ENCODE measurements at places on chromosomes 12 and 14.

DNA sequence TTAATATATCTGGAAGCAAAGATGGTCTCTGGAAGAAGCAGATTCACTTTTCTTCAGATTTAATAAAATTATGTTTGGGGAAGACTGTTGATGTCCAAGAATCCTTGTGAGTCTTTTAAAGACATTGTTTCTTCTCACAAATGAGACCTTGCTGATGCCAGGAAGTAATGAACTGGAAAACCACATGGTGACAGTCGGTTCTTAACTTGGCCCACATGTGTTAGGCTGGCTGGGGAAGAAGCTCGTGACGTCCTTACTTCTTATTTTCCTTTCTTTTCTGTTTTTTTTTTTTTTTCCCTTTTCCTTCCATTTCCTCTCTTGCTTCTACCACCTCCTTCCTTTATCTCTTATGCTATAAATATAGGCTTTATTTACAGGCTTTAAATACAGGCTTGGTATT is 950.2 kb downstream of the BCL11B start:
- no peak for DNase-seq

DNA sequence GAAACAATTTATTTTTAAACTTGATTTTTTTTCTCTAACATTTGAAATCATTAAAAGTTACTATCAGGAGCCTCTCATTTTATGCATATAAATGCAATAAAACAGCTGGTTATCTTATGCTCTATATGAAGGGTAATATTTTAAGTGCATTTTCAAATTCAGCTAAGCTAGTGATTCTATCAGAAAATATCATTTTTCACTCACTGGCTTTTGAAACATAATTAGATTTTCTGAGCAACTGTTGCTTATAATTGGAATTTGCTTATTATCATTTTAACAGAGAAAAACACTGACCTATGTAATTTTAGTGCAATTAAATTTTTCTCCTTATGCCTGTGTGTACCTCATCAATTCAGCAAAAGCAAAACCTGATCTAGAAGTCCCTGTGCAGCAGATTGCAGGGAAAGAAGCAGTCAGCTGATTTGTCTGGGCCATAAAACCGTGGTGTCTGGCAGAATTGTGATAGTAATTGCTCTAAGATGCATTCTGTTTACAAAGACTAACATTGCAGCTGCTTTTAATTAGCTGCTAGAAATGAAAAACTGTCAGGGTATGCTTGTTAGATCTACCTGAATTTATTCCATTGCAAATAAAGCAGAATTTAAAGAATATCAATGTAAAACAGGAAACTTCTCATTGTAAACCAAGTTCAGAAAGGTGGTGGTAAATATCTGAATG is 75.0 kb downstream of the BICD1 start:
- no peak for DNase-seq

DNA sequence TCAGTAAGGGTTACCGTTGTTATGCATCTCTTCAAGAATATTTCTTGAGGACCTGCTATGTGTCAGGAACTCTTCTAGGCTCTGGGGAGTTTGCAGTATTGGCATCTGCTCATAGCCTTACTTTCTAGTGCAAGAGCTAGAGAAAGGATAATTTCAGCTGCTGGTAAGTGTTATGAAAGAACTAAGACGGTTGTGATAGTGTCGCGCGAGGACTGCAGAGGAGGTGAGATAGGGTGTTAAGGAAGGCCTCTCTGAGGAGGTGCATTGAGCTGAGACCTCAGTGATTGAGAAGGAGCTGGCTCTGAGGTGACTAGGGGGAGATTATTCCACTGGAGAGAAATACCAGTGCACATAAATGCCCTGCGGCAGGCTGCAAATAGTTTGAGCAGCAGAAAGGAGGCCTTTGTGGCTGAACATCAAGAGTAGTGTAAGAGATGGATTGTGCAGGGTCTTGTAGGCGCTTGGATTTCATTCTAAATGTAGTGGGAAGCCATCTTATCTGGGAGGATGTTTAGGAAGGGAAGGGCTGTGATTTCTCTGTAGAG is 824 bp downstream of the DDX55 start:
- DNase-seq: no peak

- DNase-seq: no peak
Observed at GRCh38 chr12:79778802-79779448, 88.2 kb upstream of the PAWR start.

DNA sequence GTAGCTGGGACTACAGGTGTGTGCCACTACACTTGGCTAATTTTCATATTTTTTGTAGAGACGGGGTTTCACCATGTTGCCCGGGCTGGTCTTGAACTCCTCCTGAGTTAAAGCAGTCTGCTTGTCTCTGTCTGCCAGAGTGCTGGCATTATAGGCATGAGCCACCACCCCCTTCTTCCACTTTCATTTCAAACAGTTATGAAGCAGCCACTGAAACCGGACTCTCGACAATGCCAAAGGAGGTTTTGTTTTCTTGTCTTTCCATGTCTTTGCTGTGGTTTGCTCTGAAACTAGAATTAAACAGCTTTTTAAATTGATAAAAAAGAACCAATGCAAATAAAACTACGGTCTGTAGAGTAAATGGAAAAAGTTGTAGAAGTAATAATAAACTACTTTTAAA is 30.4 kb downstream of the RAP1B start:
- no peak for DNase-seq

DNA sequence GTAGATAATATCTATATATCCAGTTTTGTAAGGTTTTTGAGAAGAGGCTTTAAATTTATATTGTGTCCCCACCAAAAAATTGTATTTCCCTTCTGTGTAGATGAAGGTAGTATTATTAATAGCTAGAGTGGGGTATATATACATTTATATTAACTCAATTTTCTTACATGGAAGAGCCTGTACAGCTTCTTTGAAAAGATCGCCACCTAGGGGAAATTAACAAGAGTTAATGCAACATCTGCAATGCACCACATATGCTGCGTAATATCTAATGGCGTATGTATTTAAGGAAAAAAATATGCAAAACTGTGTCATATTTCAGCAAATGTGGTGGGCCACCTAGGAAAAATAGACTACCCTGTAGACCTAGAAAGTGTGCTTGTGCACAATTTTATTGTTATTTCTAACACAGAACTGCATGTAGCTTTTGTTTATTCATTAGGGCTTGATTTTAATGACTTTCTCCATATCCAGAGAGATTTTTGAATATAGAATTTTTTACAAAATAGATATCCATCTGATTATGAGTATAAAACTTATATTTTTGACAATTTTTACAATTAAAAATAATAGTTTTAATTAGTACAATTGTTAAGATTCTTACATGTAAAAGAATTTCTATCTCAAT is 14.0 kb downstream of the CCER1 start:
- no peak for DNase-seq

GRCh38 chr14:85702191-85702590 is 172.2 kb downstream of the FLRT2 start:
- DNase-seq: no peak

DNA sequence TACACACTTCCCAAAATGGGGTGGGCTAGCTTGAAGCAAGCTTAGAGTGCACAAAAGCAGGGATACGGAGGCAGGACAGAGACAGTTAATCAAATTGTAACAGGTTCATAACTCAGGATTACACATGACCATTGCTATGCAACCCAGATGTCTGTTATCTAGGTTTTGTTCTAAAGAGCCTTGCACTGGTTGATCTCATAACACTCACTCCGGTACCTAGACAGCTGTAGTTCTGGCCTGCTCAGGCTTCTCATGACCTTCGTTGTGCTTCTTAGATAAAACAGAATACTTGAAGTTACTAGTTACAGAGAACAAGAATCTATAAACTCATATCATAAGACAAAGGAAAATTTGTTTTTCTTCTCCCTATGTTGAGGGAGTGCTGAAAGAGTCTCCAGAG is 983.4 kb downstream of the TMEM121 start:
- no peak for DNase-seq

- no peak for DNase-seq
Observed at GRCh38 chr14:56664811-56665421, 85.3 kb downstream of the TMEM260 start.

- DNase-seq: no peak
Observed at GRCh38 chr12:18130851-18131250, 40.9 kb upstream of the RERGL start.

- DNase-seq: no peak
Observed at GRCh38 chr14:101454229-101454628, 107.1 kb upstream of the DIO3 start.

- peak; percentile 90 for DNase-seq
Observed at GRCh38 chr12:6943722-6944380, at the start of the genes C12orf57 and RNU7-1. Gene C12orf57 (plus strand): TSS chr12:6944022. CDS start chr12:6944122, 100 bp downstream. Gene RNU7-1 (plus strand): TSS chr12:6943816.

- DNase-seq: no peak
Observed at GRCh38 chr14:32192712-32193373, 9.0 kb upstream of the RNU6-7 start.

- DNase-seq: no peak
Observed at GRCh38 chr14:105774001-105774400, 247.6 kb downstream of the TMEM121 start.

DNA sequence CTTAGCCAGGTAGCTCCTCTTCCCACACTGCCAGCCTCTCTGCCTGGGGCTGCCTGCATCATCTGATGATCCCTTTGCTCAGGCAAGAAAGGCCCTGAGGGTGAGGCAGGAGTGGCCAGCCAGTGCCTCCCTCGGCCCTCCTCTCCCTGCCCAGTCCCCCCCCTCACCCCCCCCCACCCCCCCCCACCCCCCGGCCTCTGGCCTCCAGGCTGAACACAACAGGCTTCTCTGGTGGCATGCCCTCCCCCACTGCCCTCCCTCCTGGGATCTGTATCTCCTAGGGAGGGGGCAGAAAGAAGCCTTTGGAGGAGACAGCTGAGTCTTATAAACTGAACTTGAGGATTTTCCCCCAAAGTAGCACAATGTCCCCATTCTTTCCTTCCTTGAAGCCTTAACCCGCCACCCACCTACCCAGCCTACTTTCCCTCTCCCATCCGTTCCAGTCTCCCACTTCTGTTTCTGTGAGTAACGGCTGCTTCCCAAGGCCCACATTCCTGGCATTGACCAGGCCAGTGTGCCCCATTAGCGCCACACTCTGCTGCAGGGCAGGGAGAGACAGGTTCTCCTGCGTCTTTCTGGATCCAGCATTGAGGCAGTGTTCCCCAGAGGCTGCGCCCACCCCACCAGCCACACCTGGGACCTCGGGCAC is 82.1 kb downstream of the B4GALNT3 start:
- DNase-seq: peak; percentile 80

GRCh38 chr12:107718606-107719005 is 33.0 kb downstream of the PWP1 start:
- DNase-seq: no peak

- peak; percentile 57 for DNase-seq
Observed at GRCh38 chr12:46983959-46984841, 95.2 kb upstream of the PCED1B start.

- no peak for DNase-seq
Observed at GRCh38 chr12:80636832-80637231, 70.6 kb upstream of the MYF6 start.

GRCh38 chr14:100398044-100398443 is 74.9 kb downstream of the SLC25A47 start:
- DNase-seq: no peak

- no peak for DNase-seq
Observed at GRCh38 chr14:40336846-40337245, 904.6 kb upstream of the FBXO33 start.

GRCh38 chr14:74645244-74645643 is 33.2 kb upstream of the LTBP2 start:
- no peak for DNase-seq

DNA sequence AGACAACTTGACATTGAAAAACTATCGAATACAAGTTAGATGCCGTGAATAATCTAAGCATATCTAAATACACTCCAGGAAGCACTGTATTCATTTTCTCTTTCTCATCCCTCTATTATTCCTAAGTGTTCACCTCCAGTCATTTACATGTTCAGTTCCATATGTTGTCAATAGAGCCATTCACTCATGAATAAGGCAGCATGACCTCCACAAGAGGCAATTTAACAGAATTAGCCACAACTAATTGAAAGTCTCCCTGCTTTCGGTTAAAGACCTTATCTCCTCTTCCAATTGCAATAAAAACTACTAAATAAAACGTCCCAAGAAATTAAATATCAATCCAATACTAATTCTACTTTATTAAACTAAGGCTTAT is 1.8 kb downstream of the LRIG3 start:
- no peak for DNase-seq

- DNase-seq: peak; percentile 70
Observed at GRCh38 chr12:124434951-124435805, 132.2 kb downstream of the NCOR2 start.

DNA sequence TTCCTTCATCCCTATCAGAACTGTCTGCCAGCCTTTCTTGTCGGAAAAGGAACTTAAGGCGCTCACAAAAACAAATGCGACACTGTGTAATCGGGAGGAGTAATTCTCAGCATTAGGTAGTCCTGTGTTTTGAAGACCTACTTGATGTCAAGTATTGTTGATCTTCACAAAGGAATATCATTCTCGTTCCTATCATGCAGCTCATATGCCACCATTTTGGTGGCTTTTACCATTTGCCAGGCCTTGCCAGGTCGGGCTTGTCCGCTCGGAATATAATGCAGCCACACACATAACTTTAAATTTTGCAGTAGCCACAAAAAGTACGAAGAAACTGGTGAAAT is 903 bp upstream of the PPP4R3A start:
- DNase-seq: no peak

- DNase-seq: no peak
Observed at GRCh38 chr12:41223600-41223999, 35.5 kb downstream of the PDZRN4 start.

DNA sequence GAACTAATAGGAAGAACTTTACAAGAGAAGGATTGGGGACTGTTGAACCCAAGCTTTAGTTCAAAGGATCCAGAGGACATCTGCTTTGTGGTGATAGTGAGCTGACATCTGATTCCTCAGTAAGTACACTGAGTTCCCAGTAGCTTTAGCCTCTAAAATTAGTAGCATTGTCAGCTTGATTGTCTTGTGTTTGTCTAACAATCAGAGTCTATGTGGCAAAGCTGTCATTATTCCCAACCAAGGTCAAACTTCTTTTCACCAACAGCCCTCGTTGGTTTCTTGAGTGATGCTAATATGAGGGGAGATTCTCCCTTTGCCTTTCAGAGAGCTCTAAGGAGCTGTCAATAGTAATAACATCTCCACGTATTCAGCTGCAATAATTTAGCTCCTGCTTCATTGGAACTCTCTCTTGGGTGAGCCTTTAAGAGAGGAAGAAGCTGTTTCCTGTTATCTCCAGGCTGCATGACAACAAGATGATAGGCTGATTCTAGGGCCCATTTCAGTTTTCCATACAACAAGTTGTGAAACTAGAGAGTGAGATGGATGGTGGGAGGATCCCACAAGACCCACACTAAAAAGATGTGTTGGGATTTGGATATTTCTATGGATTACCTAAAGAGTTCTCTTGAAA is 46.7 kb downstream of the TGFB3 start:
- no peak for DNase-seq

DNA sequence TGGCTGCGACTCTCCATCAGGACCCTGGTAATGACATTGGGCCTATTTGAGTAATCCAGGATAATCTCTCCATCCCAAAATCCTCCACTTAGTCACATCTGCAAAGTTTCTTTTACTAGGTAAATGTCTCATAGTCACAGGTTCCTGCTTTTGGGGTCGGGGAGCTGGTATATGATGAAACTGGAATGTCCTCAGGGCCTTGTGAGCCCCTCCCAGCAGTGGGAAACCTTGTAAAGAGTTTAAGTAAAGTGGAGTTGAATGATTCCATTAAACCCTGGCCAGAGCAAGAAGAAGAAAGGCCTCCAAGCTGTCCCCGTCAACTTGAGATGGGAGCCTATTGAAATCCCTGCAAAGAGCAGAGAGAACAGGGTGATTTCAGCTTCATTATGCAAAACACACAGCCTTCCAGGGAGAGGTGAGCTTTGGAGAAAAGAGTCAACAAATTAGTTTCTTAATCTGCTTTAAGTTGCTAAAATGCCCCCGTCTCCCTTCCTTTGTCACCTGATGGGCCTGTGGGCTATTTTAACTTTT is 12.6 kb downstream of the WSCD2 start:
- DNase-seq: peak; percentile 63

- DNase-seq: no peak
Observed at GRCh38 chr12:117703584-117703983, 265.2 kb downstream of the KSR2 start.

Data from H7 (cell line).